ENCODE measurements at places on chromosomes 1 and 21.

DNA sequence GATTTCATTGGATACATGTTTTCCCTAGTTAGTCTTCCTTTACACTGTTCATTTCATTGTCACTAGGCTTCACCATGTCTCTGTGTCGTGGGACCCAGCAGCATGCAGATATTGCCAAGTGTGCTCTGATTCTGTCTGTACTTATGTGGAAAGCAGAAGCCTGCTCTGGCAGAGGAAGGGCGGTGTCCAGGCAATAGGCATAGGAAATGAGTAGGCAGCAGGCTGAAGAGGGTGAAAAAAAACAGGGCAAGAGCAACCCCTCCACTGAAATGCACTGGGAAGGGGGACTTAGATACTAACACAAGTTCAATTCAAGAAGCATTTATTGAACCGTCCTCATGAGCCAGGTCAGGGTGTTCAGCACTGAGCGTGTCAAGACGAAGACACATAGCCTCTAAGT, 85.2 kb upstream of the VAV3 start:
- DNase-seq = no peak

GRCh38 chr1:207124389-207124788, 20.4 kb downstream of the C4BPA start:
- DNase-seq = no peak

GRCh38 chr1:5768014-5768413, 224.2 kb downstream of the NPHP4 start:
- no peak for DNase-seq

DNA sequence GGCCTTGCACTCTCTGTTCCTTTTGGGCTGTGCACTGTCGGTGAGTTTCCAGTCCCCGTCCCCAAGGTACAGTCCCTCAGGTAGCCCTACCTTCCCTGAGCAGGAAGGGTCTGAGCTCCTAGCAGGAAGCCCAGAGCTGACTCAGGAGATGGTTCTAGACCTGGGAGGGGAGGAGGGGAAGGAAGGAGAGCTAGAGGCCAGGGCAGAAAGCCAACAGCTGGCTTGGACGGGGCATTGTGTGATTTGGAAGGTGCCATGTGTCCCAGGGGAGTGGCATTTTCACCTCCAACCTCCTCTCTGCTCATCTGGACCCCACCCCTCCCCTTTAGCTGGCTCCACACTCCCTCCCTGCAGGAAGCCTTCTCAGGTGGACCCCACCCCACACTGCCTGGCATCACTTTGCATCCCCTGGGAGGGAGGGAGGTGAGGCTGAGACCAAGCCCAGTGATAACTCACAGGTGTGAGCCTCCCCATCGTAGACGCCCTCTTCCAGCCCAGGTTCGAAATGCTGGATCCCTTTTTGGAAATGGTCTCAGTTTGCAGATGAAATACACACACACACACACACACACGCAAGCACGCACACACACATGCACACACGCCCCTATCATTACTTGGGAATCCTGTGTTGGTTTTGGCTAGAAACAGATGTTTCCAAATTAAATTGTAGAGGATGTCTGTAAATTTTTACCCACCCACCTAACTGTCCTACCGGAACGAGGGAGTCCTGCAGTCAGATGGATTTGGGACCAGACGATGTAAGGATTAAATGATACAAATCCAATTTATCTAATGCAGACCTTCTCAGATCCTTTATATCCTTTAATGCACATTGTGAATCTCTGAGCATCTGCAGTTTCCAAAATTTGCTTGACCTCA, 19.7 kb upstream of the IFNLR1 start:
- no peak for DNase-seq

DNA sequence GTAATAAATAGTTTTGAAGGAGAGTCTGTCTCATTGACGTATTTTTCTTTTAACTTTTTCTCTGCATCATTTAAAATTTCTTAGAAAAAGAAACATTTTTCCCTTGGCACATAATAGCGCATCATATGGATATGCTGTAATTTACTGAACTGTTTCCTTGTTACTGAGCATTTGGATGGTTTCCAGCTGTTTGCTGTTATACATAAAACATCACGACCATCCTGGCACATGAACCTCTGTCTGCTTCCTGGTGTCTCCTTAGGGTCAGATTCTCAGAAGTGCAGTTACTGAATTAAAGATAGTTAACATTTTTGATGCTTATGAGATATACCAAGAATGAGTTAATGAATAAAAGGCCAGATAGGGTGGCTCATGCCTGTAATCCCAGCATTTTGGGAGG, 67.2 kb downstream of the BACE2 start:
- DNase-seq = no peak

DNA sequence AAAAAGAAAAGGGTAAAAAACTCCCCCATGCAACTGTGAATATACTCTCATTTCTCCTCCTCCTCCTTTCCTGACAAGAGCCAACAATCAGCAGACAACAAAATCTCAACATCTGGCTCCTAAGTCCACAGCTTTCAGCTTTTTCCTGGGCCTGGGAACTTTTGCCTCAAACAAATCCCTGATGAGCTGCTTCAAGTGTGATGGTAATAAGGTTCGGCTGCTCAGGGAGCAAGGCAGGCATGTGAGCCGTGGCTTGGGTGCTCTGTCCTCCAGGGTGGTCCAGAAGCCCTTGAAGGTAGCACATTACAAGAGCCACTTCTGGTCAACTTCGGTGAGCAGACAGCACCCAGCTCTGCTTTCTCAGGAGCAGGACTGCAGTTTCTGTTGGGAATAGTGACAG, 46.3 kb downstream of the ITPKB start:
- no peak for DNase-seq

GRCh38 chr1:11558871-11559590, 80.1 kb downstream of the DISP3 start:
- no peak for DNase-seq
